Foreskin melanocyte (primary cell): ENCODE measurements at places on chromosomes 5 and 9.
A peak's percentile ranks its signal among the peaks of the same experiment; 100 is the strongest.

- no peak for DNase-seq
Observed at GRCh38 chr5:146199176-146199815, 4.1 kb upstream of the RBM27 start.

- peak; percentile 24 for DNase-seq
Observed at GRCh38 chr5:82812575-82812974, 264.6 kb downstream of the TMEM167A start.

DNA sequence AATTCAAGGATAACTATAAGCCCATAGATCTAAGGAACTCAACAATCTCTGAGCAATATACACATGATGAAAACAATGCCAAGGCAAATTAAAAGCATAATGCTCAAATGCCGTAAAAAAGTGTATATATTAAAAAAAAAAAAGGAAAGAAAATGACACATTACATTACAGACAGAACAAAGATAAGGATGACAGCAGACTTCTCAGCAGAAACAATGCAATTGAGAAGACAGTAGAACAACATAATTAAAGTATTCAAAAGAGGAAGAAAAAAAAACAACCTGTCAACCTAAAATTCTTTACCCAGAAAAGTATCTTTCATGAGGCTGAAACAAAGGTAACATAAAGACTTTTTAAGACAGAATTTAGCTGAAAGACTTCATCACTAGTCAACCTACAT is 591.7 kb downstream of the ZNF608 start:
- DNase-seq, result no peak

DNA sequence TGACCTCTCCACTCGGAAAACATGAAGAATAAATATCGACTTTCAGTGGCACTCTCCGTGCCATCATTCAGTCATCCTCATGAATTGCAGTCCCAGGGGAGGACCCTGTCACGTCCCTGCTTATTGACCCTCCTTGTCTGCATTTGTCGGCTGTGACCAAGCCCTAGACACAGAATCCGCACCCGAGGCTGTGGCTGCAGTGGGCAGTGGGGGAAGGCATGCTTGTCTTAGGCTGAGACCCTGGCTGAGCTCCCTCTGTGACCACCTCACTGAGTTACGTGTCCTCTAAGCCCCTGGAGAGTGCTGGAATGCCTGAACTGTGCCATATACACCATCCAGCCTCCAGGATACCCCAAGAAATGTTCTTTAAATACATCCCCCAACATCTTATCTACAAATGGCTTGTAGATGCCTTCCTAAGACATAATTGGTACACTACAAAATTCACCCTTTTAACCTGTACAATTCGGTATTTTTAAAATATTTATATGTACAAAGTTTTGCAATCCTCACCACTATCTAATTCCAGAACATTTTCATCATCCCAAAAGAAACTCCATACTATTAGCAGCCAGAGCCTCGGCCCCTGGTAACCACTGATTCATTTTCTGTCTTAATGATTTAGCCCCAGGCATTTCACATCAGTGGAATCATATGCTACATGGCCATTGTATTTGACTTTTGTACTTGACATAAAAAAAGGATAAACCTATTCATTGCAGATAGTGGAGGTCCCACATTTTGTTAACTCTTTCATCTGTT is 80.8 kb upstream of the ICE1 start:
- no peak for DNase-seq

DNA sequence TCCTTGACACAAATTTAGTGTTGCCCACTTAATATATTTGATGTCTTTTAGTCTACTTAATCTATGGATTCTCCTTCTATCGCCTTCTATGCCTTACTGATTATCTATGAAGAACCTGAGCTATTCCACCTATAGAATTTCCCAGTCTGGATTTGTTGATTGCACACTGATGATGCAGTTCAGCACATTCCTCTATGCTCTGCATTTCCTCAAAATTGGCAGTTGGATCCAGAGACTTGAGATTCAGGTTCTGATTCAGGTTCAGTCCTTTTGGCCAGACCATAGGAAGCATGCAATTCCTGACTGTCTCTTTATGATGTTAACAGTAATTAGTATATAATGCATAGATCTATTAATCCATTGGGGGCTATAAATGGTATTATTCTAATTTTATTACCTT is 13.8 kb downstream of the SLC22A5 start:
- DNase-seq, result no peak

DNA sequence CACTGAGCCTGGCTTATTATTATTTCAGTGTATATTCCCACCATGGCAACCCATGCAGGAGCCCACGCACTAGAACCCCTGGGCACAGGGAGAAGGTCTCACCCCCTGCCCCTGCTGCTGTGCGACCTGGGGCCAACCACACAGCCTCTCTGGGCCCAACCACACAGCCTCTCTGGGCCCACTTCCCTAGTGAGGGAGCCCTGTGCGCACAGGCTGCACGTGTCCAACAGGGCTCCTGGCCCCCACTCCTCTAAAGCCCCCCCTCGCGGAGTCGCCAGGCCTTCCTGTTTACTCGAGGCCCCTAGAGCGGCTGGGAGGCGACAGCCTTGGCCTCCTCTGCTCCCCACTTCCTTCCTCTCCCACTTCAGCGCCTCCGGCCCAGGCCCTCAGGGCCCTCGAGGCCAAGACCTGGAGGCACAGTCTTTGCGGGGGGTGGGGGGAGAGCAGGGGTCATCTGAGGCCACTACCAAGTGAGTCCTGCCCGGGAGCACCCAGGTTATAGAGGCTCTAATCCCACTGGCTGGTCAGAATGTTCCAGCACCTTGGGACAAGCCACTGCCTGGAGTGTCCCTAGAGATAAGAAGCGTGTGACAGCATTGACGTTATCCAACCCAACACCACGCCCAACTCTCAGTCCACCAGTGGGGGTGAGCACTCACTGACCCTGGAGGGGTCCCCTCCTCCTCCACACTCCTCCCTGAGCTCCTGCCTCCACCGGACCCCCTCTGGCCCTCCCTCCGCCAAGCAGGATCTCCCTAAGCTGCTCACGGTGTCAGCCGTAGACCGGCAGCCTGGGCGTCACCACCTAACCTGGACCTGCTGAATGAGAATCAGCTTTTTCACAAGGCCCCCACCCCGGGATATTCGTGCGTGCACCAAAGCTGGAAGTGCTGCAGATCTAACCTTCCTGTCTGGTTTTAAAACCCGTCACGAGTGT is 7.9 kb upstream of the ENG start:
- DNase-seq, result no peak

DNA sequence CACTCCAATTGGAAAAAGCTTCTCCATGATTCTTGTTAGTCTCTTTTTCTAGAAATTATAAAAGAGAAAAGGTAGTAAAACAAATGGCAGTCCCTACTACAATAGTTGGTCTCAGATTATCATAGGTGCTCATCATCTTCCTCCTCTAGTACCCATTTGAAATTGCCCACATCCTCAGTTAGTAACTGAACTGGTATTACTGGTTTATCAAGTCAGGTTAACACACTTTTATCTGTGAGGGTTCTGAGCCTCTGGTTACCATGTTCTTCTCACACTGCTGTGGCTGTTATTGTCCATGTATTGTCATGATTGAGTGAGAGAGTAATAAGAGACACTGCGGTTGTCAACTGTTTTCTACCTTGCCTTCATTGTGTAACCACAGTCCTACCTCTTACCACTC is 901.7 kb downstream of the TLE1 start:
- no peak for DNase-seq

- no peak for DNase-seq
Observed at GRCh38 chr9:110768886-110769285, 100.3 kb downstream of the MUSK start.

DNA sequence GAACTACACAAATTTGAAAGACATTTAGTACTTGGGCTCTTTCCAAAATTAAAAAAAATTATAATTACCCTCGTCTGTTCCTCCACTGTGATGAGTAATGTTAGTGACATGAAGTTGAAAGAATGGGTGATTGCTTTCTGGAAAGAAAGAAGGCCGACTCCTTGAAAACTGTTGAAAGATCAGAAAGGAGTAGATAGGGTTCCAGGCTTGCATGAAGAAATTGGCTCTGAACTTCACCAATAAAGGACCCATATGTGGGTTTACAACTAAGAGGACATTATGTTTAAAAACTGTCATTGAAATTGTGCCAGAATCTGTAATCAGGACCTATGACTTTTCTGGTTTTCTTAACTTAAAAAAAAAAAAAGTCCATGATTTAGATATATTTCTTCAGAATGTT is 20.7 kb upstream of the MOCS2 start:
- DNase-seq, result no peak

GRCh38 chr5:26121338-26121737 is 917.0 kb downstream of the CDH9 start:
- no peak for DNase-seq

GRCh38 chr5:78727786-78728761 is 79.5 kb upstream of the LHFPL2 start:
- no peak for DNase-seq

DNA sequence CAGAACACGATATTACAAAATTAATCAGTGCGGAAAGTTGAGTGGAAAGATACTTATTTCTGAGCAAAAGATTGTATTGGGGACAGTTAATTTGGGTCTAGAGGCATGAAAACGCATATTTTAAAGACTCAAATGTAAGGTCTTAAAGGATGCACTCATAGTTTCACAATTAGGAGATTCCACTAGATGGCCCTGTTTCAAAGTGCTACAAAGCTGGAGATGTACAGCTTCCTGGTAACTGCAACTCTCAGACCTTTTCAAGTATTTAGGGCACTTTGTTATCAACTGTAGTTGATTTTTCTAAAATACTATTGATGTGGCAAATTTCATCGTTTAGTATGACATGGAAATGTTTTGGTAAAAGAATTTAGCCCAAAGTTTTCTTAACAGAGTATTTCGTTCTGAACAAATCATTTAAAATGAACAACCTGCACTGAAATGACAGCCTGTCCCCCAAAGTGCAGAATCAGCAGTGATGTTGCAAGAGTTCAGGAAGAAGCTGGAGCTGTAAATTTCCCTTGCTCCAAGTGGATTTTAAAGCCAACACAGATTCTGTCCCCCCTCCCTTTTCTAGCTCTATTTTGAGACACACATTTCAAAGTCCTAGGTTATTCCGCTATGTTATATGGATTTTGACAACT is 16.2 kb upstream of the NDUFB6 start:
- DNase-seq, result peak; percentile 63

- no peak for DNase-seq
Observed at GRCh38 chr9:21097817-21098216, 20.1 kb upstream of the IFNB1 start.

GRCh38 chr5:94467954-94468930 is 150.2 kb downstream of the KIAA0825 start:
- DNase-seq, result no peak

GRCh38 chr5:127041571-127041970 is 11.2 kb upstream of the MARCHF3 start:
- DNase-seq, result no peak

GRCh38 chr9:92503156-92503555 is 20.9 kb upstream of the ASPN start:
- DNase-seq, result no peak

DNA sequence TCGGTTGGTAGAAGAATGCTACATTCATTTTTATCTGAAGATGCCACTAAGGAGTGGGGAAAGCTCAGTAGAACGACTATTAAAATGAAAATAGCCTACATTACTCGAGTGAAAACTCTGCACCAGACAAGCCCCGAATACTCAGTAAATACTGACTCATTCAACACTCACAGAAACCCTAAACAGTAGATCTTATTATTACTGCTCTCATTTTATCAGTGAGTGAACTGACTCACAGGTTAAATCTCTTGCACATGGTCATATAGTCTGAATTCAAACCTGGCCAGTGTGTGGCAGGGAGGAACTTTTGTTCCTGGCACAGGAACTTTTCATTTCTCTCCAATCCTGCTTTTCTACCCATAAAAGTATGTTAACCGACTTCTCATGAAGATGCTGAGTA is 9.6 kb upstream of the PAPPA start:
- no peak for DNase-seq

GRCh38 chr5:147930769-147931168 is 24.4 kb upstream of the C5orf46 start:
- no peak for DNase-seq

- no peak for DNase-seq
Observed at GRCh38 chr5:29949301-29949872, 1244.1 kb upstream of the CDH6 start.

DNA sequence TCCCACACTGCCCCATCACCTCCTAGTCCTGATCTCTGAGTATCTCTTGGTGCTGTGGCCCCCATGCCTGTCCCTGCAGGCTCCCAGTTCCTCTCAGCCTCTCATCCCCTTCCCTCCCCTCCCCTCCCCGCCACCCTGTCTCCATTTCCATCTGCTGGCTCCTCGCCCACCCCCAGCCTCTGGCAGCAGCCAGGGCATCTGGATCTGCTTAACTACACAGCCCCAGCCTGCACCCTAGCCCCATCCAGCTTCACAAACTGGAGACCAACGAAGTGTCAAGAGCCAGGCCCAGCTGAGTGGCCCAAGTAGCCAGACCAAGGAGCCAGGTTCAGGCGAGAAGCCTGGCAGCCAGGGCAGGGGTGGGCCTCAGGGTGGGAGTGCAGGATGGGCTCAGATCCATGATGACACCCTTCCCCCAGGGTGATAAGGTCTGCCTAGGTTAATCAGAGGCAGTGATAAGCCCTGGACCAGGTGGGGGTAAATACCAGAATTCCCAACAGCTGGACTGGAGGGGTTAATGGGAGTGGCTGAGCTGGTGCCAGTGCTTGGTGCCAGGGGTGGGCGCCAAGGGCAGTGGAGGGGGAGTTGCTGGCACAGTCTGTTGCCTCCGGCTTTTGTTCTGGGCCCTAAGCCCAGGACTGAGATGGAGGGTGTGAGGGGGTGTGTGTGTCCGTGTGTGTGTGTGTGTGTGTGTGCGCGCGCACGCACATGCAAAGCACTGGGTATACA is 2.5 kb downstream of the IL11RA start:
- no peak for DNase-seq

- DNase-seq, result peak; percentile 74
Observed at GRCh38 chr5:140251527-140251973, 51.4 kb downstream of the PFDN1 start.

- DNase-seq, result no peak
Observed at GRCh38 chr9:121313458-121314152, 45.6 kb downstream of the GSN start.

DNA sequence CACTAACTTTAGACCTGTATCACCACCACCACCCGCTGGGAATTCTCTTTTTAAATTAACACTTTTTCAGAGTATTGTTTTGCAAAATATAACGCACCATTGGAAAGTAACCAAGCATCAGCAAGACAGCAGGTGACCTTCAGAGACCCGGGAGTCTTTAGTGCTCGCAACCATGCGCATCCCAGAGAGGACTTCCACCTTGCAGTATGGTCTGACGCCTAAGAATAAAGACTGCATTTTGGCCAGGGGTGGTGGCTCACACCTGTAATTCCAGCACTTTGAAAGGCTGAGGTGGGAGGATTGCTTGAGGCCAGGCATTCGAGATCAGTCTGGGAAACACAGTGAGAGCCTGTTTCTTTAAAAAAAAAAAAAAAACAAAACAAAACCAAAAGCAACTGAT is 113.8 kb downstream of the MED27 start:
- DNase-seq, result no peak

DNA sequence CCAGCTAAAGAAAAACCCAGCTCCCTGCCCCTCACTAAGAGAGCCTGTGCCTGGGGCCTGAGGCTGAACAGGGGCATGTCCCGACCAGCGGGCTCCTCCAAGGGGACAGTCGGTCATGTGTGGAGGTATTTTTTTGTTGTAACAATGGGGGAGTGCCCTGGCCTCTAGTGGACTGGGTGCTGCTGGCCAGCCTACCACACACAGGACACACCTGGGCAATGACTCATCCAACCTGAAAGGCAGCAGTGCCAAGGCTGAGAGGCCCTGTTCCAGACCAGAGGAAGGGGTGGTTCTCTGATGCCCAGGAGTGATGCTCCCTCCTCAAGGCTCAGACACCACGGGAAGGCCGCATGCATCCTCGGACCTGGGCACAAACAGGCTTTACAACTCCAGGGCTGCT is 181.5 kb downstream of the OLFM1 start:
- no peak for DNase-seq
